ENCODE measurements at places on chromosomes 5 and 9.

- no peak for DNase-seq
Observed at GRCh38 chr9:7241694-7242093, 483.9 kb downstream of the KDM4C start.

GRCh38 chr9:102124465-102124864 lies 386.0 kb upstream of the GRIN3A start:
- DNase-seq = no peak

- no peak for DNase-seq
Observed at GRCh38 chr5:7756453-7756852, 94.5 kb downstream of the CFAP90 start.

DNA sequence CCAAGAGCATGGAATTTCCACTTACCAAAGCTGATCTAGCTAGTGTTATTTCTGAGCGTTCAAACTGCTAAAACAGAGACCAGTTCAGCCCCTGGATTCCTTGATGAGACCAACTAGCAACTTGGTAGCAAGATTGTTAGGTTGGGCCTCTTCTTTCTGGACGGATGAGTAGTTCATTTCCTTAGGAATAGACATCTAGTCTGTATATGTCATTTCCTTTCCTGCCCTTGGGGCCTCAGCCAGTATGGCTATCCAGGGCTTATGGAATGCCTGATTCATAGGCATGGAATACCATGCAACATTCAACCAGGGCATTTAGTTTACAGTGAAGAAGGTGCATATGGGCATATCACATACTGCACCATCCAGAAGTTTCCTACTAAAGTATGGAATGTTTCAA lies 14.5 kb upstream of the LPAR1 start:
- peak; percentile 85 for DNase-seq

- DNase-seq = no peak
Observed at GRCh38 chr5:164335837-164336236, 830.4 kb downstream of the MAT2B start.

GRCh38 chr5:105460721-105461120 lies 1898.1 kb upstream of the NUDT12 start:
- no peak for DNase-seq

- DNase-seq = no peak
Observed at GRCh38 chr9:9612755-9613154, 1000.0 kb downstream of the PTPRD start.

DNA sequence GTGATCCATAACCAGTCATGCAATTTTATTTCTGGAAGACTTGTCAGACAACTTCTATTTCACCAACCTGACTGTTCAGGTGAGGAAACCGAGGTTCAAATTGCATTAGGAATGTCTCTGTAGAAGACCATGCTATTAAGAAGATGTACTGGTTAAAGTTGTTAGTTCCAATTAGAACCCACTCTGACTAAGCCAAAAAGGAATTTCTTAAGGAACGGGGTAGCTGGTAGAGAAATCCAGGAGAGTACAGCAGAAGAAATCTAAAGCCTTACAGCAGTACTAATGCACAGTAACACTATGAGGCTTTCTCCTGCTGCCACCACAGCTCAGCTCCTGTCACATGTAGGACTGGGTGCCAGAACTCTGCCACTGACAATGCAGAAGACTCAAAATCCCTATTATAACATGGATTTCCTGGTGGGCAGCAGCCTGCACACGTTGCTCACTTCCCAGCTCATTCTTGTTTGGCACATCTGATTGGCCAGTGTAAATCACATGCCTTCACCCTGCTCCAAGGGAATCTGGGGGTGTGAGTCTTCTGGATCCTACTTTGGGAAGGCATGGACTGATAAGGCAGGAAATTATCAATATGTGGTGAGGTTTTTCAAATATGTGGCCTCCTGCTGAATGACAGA lies 37.1 kb downstream of the CAST start:
- peak; percentile 62 for DNase-seq

DNA sequence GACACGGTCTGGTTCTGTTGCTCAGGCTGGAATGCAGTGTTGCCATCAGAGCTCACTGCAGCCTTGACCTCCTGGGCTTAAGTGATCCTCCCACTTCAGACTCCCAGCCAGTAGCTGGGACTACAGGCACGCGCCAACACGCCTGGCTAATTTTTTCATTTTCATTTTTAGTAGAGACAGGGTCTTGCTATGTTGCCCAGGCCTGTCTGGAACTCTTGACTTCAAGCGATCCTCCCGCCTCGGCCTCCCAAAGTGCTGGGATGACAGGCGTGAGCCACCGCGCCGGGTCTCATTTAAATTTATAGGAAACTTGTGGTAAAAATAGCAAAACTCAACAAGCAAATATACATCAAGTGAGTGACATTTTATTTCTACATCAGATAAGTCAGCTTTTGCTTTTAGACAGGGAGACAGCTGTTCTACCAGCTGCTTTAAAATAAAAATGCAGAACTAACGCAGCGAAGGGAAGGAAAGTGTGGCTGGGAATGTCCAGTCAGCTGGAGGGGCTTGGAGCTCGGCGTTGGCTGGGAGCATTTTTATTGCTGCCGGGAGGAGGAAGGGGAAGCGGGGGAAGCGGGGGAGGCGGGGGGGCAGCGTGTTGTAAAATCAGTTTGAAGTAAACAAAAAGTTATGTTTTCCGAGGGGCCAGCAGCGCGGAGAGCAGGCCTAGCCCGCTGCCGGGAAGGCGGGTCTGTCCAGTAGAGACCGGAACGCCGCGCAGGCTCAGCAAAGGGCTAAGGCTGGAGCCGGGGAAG lies 707 bp upstream of the ZFYVE16 start:
- peak; percentile 40 for DNase-seq

- DNase-seq = no peak
Observed at GRCh38 chr5:24433555-24433954, 211.2 kb downstream of the CDH10 start.

DNA sequence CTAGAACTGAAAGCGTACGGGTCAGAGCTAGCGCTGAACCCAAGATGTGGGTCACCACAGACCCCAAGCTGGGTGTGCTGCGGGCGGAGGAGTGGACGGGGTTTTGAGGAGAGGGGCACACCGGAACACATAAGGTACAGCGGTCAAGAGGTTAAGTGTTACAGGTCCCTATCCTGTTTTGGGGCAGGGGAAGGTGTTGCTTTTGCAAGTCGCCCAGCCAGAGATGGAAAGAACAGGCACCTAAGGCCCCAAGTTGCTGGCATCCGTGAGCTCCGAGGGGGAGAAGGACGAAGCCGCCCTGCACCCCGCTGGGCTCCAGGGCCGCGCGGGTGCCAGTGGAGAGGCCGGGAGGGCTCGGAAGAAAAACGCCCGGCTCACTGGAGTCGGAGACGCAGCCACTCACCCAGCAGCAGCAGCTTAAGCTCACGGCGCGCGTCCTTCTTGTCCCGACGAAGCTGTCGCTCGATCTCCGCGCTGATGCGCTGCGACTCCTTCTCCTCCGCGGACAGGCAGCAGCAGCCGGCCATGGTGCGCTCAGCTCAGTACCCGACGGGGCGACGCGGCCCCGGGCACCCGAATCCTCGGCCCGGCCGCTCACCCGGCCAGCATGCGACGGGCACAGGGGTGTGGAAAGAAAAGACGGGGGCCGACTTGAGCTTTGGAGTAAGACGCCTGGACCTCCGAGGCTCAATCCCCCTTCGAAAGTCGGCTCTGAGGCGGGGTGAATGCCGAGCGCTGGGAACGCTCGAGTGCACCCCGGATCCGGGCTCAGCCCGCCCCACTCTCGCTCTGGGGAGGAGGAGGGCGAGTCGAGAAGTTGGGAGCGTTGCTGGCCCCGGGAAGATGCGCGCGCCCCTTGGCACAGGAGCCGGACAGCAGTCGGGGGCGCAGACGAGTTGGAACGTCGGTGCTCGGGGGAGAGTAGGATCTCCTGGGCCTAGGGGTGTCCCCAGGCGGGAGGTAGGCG lies 572 bp downstream of the GNA14 start:
- no peak for DNase-seq

- DNase-seq = no peak
Observed at GRCh38 chr9:33524306-33524947, 376 bp downstream of the ANKRD18B start.

DNA sequence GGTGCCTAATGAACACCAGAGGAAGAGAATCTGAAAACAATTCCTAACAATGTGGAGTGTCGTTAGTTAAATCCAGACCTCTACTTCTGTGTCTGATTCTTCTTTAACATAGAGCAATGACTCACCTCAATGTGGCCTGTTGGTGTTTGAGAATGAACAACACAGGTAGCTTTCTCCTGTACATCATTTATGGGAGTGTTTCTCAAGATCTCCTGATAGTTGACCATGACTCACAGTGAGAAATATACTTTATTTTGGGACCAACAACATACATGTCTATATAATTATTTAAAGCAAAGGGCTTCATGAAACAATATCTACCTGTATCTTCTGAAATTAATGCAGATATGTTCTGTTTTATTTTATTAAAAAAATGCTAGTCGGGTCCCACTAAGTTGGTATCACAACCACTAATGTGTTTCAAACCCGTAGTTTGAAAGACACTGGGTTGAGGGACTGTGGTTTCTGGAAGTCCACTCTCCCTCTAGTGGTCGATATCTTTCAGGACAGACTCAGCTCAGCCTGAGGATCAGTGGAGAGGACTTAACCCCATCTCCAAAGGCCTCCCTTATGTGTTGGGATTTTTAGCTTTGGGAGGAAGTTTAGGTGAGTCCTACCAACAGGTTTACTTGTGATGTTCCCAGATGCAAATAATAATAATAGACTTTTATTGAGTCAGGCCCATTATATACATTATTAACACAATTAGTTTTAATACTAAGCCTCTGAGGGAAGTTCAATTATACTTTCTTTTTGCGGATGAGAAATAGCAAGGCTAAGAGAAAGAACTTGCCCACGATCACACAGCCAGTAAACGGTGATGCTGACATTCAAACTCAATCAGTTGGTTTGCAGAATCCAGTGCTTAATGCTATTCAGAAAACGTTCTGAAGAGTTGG lies 70.0 kb upstream of the KLF9 start:
- peak; percentile 84 for DNase-seq

GRCh38 chr5:146744068-146744745 lies 134.3 kb downstream of the PPP2R2B start:
- DNase-seq = peak; percentile 34

GRCh38 chr5:141737535-141737934 lies 55.5 kb upstream of the ARAP3 start:
- DNase-seq = no peak

DNA sequence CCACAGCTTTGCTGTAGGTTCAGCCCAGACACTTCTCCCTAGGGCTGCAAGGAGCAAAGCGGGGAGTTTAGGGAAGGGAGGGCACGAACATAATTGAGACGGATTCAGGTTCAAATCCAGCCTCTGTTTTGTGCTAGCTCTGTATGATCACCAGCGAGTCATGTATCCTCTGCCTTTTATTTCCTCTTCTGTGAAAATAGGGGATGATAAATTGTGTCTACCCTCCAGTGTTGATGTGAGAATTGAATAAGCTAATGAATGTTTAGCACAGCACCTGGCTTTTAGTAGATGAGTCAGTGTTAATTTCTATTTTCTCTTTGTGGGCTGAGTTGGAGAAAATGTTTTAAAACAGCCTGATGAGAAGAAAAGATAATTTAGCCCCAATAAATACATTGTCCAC lies 6.2 kb downstream of the MLANA start:
- DNase-seq = no peak

GRCh38 chr5:170171811-170172210 lies 61.0 kb upstream of the C5orf58 start:
- DNase-seq = no peak

DNA sequence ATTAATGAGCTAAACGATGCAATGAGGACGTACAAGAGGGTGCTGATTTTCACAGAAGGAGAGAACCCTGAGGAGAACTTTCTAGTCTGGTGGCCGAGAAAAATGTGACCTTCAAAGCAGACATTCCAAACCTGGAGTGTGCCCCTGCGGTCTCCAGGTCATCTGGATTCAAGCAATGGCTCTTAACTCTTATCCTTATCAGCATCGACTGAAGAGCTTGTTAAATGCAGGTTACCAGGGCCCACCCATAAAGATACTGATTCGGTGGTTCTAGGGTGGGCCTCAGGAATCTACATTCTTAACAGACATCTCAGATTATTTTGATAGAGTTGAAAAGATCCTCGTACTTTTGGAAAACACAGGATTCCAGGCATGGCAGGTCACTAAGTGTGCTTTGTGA lies 103.6 kb upstream of the SAP30L start:
- DNase-seq = no peak

- no peak for DNase-seq
Observed at GRCh38 chr5:10734832-10735523, 26.1 kb downstream of the DAP start.

- no peak for DNase-seq
Observed at GRCh38 chr5:55146080-55146479, 13.9 kb upstream of the GPX8 start.

- DNase-seq = no peak
Observed at GRCh38 chr9:13992138-13993088, 321.5 kb downstream of the NFIB start.

DNA sequence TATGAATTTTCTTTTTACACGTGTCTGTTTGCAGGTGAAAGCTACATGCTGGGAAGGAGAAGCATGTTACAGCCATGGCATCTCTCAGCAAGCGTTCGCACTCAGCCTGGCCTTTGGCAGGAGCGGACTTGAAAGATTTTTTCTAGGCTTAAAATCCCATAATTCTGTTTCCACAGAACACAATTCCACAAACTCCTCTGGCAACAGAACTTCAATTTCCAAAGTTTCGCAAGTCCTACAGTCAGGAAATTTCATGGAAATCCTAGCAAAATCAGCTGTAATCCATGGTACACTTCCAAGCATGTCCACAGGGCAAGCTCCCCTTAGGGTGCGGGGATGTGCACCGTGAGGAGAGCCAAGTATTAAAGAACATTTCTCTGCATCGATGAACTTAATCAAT lies 35.9 kb downstream of the SUB1 start:
- no peak for DNase-seq

GRCh38 chr9:99471033-99471432 lies 249.0 kb downstream of the SEC61B start:
- DNase-seq = no peak

Data from EH (cell line).